ENCODE measurements at places on chromosomes 2 and 18. TPM values are rescaled to one million over a fixed set of nuclear protein-coding genes. Genes with fewer than 3 reads are reported as not detected.

YPEL5 gene
- total RNA-seq: 58.1 TPM

ASXL3 gene
- not detected for total RNA-seq

ALKAL2 gene
- not detected for total RNA-seq

UPP2 gene
- not detected for total RNA-seq

ZBTB14 gene
- total RNA-seq: 6.6 TPM

DIS3L2 gene
- total RNA-seq: 13.6 TPM

CCDC148 gene
- 0.45 TPM for total RNA-seq

SATB2 gene
- total RNA-seq: 2.9 TPM

KCNE4 gene
- 0.64 TPM for total RNA-seq

COL4A4 gene
- total RNA-seq: 1.5 TPM

STARD6 gene
- not detected for total RNA-seq

OR6B2 gene
- not detected for total RNA-seq

KYNU gene
- 242 TPM for total RNA-seq

DNER gene
- 10.4 TPM for total RNA-seq

FOXD4L1 gene
- 0.31 TPM for total RNA-seq

DLX1 gene
- 2.8 TPM for total RNA-seq

AFF3 gene
- total RNA-seq: 0.01 TPM

ZSWIM2 gene
- not detected for total RNA-seq

RAB12 gene
- total RNA-seq: 20.9 TPM

NGEF gene
- total RNA-seq: 15.5 TPM

ANKRD29 gene
- total RNA-seq: 18.1 TPM

MEP1B gene
- 0.10 TPM for total RNA-seq

TCF7L1 gene
- total RNA-seq: 10.9 TPM

LCT gene
- 0.05 TPM for total RNA-seq

ACMSD gene
- total RNA-seq: not detected

RAB27B gene
- total RNA-seq: 11.1 TPM

MGAT5 gene
- total RNA-seq: 17.8 TPM

UGT1A3 gene
- 0.13 TPM for total RNA-seq

NTSR2 gene
- total RNA-seq: not detected

HOXD8 gene
- total RNA-seq: 5.3 TPM

OXER1 gene
- not detected for total RNA-seq

LYPD6 gene
- total RNA-seq: 0.08 TPM

FAP gene
- total RNA-seq: not detected

GNAL gene
- 5.8 TPM for total RNA-seq

ADCYAP1 gene
- total RNA-seq: not detected

DSG3 gene
- 0.02 TPM for total RNA-seq

LYG2 gene
- total RNA-seq: 0.18 TPM

RASGRP3 gene
- 1.1 TPM for total RNA-seq

FAM237A gene
- total RNA-seq: not detected

HDLBP gene
- 261 TPM for total RNA-seq

CYP27A1 gene
- 0.15 TPM for total RNA-seq

MFSD2B gene
- 0.40 TPM for total RNA-seq

BOLL gene
- total RNA-seq: not detected

CDH2 gene
- total RNA-seq: 60.1 TPM

PSMA8 gene
- total RNA-seq: not detected

ACVR1C gene
- not detected for total RNA-seq

ZNF142 gene
- 15.7 TPM for total RNA-seq

LHCGR gene
- not detected for total RNA-seq

LIMS3 gene
- not detected for total RNA-seq

MATN3 gene
- 17.8 TPM for total RNA-seq

DNAH7 gene
- 0.82 TPM for total RNA-seq

ADRA2B gene
- 0.06 TPM for total RNA-seq

C1GALT1C1L gene
- 2.3 TPM for total RNA-seq

ANTXR1 gene
- 137 TPM for total RNA-seq

PROKR1 gene
- not detected for total RNA-seq

VWC2L gene
- total RNA-seq: not detected

All from A549 treated with Hydrocortisone at 1 μM for 4 hours (cell line).